MV-4-11 (cell line): ENCODE measurements at places on chromosomes 11 and 22.

DNA sequence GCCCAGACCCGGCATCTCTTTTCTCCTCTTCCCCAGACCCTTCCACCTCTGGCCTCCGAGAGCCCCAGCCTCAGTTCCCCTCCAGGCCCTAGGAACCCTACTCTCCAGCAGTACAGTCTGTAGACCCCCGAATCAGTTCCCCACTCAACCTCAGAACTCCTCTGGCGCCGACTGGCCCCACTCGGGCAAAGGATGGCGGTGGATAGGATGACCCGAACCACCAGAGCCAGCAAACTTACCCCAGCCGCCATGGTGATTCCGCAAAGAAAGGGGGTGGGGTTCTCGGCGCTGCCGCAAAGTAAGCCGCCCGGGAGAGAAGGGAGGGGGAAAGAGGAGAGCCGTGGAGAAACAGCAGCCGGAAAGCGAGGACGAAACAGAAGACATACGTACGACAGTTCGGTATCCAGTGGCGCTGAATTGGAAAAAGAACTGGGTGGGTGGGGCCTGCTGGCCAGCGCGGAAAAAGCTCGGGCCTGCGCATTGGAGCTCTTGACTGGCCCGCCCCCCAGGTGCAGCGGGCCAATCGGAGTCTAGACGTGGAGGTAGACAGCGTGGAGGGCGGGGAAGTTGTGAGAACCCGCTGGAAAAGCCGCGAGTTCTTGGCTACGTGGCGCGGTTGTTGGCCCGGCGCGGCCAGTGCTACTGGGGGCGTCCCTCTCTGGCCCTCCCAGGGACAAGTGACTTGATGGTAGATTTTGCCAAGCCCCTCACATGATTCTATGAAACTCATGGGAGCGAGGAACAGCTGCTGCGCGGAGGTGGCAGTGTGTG lies at the start of gene EEF1G:
Gene EEF1G, minus strand, starts transcription at position 300 of the 771 bp plus-strand sequence. Its CDS starts 49 bp downstream, at position 251.
- DNase-seq: peak; percentile 100

- no peak for DNase-seq
Measured at GRCh38 chr11:76313913-76314740, 66.8 kb downstream of the THAP12 start.

- no peak for DNase-seq
Measured at GRCh38 chr22:43948836-43949406, 6.3 kb upstream of the SAMM50 start.

- DNase-seq: peak; percentile 19
Measured at GRCh38 chr11:67439321-67440228, 2.1 kb upstream of the PTPRCAP start.

- DNase-seq: no peak
Measured at GRCh38 chr11:135073381-135073780, 661.3 kb upstream of the B3GAT1 start.

DNA sequence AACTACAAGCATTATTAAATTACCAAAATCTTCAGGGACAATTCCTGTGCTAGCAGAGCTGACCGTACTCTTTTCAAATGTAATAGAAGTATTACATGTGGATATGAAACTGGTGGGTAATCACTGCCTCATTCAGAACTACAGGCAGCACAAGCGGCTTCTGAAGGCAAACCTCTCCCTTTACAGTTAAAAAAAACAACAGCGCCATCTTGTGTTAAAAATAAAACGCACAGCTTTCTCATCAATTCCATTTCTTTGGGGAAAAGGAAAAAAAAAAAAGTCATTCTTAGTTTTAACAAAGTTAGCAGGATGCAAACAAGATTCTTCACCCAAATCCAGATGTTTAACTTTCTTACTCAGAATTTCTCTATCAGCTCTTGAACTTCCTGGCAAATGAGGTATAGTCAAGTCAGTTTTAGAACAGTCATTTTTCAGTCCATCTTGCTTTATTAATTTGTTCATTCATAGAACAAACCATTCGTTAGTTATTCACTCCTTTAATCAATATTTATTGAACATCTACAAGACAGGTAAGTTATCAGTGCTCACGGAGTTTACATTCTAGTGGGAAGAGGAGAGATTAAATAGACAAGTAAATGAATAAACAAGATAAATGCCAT lies 331.8 kb upstream of the MPPED2 start:
- peak; percentile 79 for DNase-seq

- DNase-seq: no peak
Measured at GRCh38 chr11:8649361-8649760, 33.1 kb downstream of the TRIM66 start.

DNA sequence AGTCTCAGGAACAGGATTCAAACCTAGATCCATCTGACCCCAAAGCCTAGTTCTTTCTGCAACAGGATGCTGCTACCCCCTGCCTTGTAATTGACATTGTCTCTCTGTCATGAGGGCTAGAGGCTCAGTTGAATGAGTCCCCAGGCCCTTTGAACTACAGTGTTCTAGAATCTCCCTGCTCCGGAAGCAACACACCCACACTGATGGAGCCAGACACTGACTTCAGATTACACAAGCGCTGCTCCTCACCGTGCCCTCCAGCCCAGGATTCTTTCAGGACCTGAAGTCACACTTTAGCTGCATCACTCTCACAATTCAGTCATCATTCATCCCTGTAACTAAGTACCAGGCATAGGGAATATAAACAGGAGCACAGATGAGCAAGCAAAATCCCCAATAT lies 69.6 kb downstream of the RAB30 start:
- DNase-seq: no peak

GRCh38 chr11:114084414-114084813 lies 24.9 kb downstream of the ZBTB16 start:
- no peak for DNase-seq

- no peak for DNase-seq
Measured at GRCh38 chr22:40592352-40593113, 44.0 kb downstream of the MRTFA start.

GRCh38 chr11:64643920-64644646 lies 53.1 kb downstream of the SLC22A12 start:
- DNase-seq: no peak

DNA sequence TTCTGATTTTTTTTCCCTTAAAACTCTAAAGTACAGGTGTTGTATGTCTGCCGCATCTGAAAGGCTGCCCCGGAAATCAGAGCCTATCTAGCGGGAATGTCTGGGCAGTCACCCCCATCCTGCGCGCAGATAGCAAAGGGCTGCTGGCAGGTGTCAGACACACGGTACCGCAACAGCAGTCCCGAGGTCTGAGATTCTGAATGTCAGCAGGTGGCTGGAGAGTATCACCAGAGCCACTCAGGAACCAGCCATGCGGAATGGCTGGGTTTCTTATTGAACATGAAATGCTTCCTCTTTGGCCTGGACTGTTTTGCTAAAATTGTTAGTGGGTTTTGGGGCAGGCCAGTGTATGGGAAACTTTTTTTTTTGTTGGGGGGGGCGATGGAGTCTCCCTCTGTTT lies 53.3 kb downstream of the CERK start:
- peak; percentile 76 for DNase-seq

DNA sequence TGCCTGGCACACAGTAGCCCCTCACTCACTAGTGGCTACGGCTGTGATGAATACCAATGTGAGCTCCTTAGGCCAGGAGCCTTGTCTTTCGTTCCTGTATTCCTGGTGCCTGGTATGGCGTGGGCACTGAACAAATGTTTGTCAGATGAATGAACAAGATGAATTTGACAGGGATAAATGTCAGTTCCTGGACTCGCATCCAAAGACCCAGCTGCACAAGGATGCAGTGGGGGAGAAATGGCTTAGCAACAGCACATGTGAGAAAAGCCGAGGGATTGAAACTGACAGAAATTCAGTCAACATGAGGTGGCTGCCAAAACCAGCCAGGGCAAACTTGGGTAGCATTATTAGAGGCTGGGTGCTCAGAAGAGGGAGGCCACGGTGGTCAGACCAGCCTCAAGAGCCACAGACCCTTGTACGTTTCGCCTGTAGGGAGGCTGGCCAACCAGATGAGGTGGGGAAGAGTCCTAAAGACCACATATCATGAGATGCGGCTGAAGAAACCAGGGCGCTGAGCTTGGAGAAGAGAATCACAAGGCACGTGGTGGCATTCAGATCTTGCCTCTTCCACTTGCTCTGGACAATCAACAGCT lies 7.7 kb upstream of the SLC22A8 start:
- no peak for DNase-seq

- no peak for DNase-seq
Measured at GRCh38 chr11:104547996-104548661, 350.1 kb downstream of the CASP12 start.

- no peak for DNase-seq
Measured at GRCh38 chr11:65649656-65650546, 12.0 kb downstream of the SIPA1 start.

- peak; percentile 27 for DNase-seq
Measured at GRCh38 chr11:112279901-112280267, 19.2 kb upstream of the PLET1 start.

GRCh38 chr22:43885319-43885671 lies 6.5 kb downstream of the PNPLA5 start:
- no peak for DNase-seq

- no peak for DNase-seq
Measured at GRCh38 chr11:79437981-79438630, 2.7 kb downstream of the TENM4 start.

- no peak for DNase-seq
Measured at GRCh38 chr11:37718431-37718999, 1120.5 kb upstream of the RAG2 start.

- DNase-seq: no peak
Measured at GRCh38 chr11:16041207-16041606, 315.1 kb downstream of the SOX6 start.

GRCh38 chr11:18743365-18743764 lies 17.4 kb upstream of the IGSF22 start:
- no peak for DNase-seq

- no peak for DNase-seq
Measured at GRCh38 chr11:12777208-12777874, 103.1 kb downstream of the TEAD1 start.

- peak; percentile 27 for DNase-seq
Measured at GRCh38 chr22:42300259-42301076, 30.0 kb upstream of the TCF20 start.

- DNase-seq: no peak
Measured at GRCh38 chr11:119778391-119779194, 49.6 kb upstream of the NECTIN1 start.

DNA sequence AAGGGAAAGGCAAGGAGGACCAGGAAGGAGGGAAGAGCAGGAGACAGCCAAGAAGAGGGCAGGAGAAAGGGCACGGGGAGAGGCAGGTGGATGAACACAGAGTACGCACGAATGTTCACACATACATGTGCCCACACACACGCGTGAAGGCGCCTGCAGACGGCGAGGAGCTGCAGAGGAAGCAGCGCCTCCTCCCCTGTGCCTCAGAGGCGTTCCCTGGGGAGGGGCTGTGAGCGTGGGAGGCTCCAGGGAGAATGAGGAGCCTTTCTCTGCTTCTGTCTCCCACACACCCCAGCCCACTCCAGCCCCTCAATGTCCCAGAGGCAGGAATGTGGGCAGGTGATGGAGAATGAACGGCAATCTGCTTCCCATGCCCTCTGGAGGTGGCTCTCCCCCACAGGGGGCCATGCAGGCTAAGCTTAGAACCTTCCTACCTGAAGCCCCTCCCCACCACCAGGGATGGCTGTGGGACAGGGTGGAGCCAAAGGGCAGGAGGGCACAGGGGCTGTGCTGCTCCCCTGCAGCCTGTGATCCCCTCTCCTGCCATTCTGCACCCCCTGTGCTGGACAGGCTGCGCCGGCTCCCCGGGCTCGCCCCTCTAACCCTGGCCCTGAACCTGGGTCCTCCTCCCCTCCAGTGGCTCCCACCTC lies 25.3 kb downstream of the PPM1F start:
- DNase-seq: no peak
